ENCODE measurements at places on chromosomes 5 and 9.
A peak's percentile ranks its signal among the peaks of the same experiment; 100 is the strongest.

- no peak for DNase-seq
Measured at GRCh38 chr5:125175348-125176004, 429.0 kb upstream of the ZNF608 start.

DNA sequence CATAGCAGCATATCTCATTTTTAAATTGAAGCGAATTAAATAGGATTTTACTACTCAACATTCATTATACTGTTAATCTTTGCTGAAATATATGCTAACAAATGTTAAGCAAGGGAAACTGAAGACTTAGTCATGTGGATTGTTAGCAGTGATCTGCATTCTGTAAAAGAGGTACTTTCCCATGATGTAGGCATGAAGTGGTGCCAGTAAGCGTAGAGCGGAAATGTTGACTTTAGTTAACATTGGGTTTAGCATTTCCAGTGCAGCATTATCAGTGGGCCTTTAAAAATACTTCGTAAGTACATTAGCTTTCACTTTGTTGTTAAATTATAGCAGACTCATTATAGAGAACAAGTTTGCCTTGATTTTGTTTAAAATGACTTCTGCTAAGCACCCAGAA is 130.3 kb downstream of the CDC42SE2 start:
- no peak for DNase-seq

- no peak for DNase-seq
Measured at GRCh38 chr5:147567917-147568598, 58.2 kb upstream of the DPYSL3 start.

GRCh38 chr5:154042766-154043165 is 4.0 kb downstream of the MFAP3 start:
- DNase-seq: no peak

DNA sequence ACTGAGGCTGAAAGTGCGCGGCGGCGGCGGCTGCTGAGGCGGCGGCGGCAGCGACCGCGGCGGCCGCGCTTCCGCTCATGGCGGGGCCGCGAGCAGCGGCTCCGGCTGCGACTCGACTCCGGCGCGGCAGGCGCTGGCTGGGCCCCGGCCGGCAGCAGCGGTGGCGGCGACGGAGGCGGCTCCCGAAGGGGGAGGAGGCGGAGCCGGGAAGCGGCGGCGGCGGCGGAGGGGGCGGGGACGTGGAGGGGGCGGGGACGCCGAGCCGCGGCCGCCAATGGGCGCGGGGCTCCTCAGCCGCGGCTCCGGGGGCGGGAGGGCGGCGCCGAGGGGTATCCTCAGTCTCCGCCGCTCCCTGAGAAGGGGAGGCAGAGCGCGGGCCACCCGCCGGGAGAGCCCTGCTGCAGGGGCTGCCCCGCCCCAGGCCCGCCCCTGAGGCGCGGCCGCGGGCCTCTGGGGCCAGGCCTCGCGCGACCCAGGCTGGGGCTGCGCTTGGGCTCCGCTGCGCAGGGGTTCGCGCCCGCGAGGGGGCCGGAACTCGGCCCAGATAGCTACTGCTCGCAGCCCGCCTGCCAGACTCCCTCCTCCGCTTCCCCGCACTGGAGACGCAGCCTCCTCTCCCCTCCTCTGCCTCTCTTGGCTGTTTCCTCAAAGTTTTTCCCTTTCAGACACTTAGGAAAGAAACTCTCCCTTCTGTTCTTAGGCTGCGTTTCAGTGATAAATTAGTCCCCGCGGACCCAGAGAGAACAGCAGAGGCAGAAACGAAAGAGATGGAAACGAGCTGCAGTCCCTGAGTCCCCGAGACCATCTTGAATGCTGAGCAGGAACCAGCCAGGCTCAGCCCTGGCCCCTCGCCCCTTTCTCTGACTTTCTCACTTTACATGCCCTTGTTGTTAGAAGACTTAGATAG is 85.0 kb upstream of the MELK start:
- peak; percentile 80 for DNase-seq

- no peak for DNase-seq
Measured at GRCh38 chr5:103624675-103625074, 62.1 kb upstream of the NUDT12 start.

GRCh38 chr5:115430374-115430773 is 114.2 kb downstream of the FEM1C start:
- DNase-seq: no peak

DNA sequence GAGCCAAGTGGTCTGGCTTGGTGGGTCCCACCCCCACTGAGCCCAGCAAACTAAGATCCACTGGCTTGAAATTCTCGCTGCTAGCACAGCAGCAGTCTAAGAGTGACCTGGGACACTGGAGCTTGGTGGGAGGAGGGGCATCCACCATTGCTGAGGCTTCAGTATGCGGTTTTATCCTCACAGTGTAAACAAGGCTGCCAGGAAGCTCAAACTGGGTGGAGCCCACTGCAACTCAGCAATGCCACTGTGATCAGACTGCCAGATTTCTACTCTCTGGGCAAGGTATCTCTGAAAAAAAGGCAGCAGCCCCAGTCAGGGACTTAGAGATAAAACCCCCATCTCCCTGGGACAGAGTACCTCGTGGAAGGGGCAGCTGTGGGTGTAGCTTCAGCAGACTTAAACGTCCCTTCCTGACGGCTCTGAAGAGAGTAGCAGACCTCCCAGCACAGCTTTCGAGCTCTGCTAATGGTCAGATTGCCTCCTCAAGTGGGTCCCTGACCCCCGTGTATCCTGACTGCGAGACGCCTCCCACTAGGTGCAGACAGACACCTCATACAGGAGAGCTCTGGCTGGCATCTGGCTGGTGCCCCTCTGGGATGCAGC is 18.2 kb upstream of the STK32A start:
- no peak for DNase-seq

DNA sequence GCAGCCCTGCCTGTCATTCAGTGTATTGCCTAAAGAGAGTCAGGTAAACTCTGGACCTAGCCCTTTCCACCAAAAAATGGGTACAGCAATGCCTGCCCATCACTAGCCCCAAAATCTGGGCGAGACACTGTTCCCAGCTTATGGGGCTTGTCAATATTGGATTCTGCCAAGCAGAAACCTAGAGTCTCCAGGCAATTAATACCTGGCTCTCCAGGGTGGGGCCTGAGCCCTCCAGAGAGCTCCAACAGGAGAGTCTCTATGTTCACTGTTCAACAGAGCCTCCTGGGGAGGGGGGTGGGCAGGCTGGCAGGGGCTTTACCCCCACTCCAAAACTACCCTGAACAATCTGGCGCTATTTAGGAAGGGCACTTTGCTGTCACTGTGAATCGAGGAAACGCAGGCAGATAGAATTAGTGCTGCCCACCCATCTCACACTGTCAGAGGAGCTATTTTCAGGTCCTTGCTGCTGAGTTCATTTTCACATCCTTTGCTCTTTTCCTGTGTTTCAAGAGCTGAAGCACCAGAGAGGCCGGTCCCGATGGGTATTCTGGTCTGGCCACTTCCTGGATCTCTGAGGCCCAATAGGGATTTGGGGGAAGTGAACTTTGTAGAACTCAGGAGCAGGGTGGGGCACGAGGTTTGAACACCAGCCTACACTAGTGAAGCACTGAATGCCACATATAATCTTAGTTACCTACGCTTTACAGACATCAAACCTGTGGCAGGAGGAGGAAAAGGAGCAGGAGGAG is 121.8 kb downstream of the C5orf15 start:
- no peak for DNase-seq

DNA sequence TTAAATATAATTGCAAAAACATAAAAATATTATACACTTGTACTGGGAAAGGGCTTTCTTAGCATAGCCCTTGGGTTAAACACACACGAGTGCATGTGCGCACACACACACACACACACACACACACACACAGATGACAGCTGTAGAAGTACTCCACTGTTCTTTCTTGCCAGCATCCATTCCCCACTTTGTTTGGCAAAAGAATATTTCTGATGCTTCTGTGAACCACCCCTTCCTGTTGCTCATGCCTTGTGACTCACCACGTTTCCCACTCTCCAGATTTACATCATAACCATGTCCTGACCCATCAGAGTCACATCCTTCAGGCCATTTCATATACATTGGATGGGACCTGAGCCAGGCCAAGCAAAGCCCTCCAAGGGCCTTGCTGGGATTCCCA is 280.1 kb downstream of the DNAH5 start:
- no peak for DNase-seq

DNA sequence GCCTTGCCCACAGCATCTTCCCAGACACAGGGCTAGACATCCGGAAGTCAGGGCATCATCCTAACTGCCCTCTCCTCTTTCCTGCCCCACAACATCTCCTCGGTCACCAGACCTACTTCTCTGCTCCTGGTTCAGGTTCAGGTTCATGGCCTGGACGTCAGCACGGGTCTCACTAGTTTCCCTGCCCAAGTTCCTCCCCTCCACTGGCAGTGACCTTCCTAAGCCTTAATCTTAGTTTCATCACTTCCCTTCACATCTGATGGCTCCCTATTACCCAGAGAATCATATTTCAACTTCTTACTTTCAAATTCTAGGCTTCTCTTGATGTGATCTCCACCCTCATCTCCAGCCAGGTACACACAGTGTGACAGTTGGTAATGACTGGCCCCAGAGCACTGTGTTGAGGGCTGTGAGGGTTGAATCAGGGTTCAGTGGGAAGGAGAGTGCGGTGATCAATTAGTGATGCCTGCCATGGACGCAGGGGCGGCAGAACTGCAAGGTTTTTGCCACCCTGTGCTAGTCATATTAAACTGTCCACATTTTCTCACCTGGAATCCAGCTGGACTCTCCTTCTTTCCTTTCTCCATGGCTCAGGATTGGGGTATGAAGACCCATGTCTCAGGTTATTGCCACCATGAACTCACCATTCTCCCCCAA is 34.3 kb upstream of the CRB2 start:
- DNase-seq: no peak

- DNase-seq: no peak
Measured at GRCh38 chr9:71004196-71004595, 117.2 kb downstream of the TRPM3 start.

DNA sequence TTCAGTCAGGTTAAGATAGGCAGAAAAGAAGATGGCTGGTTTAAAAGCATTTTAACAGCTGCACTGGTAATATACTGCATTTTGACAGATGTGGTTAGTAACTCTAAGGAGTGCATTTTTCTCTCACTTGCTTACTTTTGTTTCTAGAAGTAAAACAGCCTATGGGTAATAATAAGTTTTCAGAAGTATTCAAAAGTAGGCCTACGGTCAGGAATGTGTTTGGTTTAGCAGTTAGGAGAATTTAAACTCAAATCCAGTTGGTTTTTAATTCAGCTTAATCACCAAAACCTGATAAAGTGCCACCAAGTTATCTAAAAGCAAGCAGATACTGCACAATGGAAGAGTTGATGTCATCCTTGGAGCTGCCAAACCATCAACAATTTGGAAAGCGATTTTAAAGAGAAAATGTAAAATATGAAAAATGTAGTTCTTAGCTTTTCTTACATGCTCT is 160.3 kb downstream of the ARSB start:
- DNase-seq: no peak

DNA sequence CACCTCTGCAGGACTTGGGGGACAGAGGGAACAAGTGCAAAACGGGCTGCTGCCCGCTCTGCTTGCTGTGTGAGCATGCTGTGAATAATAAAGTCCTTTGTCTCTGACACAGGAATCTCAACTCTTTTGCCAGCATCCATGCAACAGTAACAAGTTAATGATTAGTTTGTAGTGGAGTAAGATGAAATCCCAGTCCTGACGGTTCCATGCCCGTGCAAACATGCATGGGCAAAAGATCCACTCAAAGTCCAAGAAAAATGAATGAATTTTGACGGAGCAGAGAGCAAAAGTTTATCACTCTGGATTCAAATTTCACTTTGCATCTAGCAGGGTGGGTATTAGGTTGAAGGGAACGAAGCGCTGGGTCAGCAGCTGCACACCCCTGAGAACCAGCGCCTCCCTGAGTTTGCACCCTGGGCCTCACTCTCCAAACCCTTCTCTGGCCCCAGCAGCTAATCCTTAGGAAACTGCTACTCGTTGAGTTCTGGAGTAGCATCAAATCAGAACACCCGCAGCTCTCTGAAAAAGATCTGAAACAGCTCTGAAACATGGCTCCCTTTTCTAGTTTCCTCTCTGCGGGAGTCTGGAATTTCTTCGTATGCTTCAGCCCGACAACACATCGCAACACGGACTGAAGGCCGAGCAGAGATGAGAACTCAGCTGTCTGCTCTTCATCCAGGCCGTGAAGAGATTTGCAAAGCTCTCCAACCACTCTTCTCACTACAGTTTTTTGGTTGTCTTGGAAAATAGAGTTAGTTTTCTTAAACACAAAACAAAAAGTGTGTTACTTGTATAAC is 45.6 kb upstream of the RUFY1 start:
- DNase-seq: no peak

GRCh38 chr5:166926138-166926537 is 1365.3 kb upstream of the WWC1 start:
- no peak for DNase-seq

GRCh38 chr5:43839218-43839617 is 236.2 kb downstream of the NNT start:
- DNase-seq: no peak

GRCh38 chr9:98482226-98482625 is 226.5 kb downstream of the GABBR2 start:
- DNase-seq: no peak

Data from HL-60 (cell line).